ENCODE measurements at places on chromosomes 6 and 20.

- DNase-seq, result no peak
These were observed 54.1 kb downstream of the UBE2V1 start for GRCh38 chr20:50058662-50059402.

DNA sequence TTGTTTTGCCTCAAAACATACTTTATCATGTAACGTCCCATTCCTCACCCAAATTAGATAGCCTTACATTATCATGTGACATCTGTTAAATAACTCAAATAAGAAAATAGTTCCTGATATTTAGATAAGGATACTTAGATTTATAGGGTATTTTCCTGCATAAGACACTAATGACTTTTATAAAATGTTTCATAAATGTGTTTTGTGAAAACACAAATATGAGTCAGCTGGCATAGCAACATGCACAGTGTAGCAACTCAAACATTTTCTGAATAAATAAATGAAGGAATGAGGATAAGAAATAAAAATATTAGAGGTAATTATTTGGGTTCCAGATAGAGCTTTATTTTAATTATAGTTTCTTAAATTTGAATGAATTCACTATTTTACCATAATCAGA is 460.4 kb upstream of the PLCB4 start:
- no peak for DNase-seq

GRCh38 chr20:56736285-56736857 is 107.3 kb downstream of the TFAP2C start:
- DNase-seq, result no peak

DNA sequence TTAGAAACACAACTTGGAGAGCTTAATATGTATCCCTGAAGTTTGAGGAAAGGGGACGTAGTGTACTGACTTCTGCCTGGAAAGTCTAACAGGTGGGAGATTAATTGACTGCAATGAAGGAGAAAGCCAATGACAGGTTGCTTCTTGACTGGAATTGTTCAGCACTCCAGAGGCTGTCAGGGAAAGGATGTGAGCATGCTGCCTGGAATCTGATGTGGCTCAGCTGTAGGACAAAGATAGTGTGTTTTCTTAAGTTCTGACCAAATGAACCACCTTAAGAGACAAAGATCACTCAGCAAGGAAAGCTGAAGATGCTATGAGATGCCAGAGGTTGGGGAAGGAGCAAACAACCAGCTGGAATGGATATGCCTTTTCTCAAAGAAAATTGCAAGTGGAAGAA is 185.8 kb downstream of the PHF3 start:
- DNase-seq, result no peak

- no peak for DNase-seq
These were observed 3.7 kb upstream of the SYNDIG1 start for GRCh38 chr20:24465730-24466129.

GRCh38 chr6:118902726-118903125 is 8.8 kb downstream of the ASF1A start:
- DNase-seq, result no peak

- DNase-seq, result no peak
These were observed 11.4 kb upstream of the IFNGR1 start for GRCh38 chr6:137230547-137230946.

- no peak for DNase-seq
These were observed 88.3 kb downstream of the ANKRD60 start for GRCh38 chr20:58139849-58140786.

- no peak for DNase-seq
These were observed 211.2 kb downstream of the C6orf118 start for GRCh38 chr6:165098165-165098564.

DNA sequence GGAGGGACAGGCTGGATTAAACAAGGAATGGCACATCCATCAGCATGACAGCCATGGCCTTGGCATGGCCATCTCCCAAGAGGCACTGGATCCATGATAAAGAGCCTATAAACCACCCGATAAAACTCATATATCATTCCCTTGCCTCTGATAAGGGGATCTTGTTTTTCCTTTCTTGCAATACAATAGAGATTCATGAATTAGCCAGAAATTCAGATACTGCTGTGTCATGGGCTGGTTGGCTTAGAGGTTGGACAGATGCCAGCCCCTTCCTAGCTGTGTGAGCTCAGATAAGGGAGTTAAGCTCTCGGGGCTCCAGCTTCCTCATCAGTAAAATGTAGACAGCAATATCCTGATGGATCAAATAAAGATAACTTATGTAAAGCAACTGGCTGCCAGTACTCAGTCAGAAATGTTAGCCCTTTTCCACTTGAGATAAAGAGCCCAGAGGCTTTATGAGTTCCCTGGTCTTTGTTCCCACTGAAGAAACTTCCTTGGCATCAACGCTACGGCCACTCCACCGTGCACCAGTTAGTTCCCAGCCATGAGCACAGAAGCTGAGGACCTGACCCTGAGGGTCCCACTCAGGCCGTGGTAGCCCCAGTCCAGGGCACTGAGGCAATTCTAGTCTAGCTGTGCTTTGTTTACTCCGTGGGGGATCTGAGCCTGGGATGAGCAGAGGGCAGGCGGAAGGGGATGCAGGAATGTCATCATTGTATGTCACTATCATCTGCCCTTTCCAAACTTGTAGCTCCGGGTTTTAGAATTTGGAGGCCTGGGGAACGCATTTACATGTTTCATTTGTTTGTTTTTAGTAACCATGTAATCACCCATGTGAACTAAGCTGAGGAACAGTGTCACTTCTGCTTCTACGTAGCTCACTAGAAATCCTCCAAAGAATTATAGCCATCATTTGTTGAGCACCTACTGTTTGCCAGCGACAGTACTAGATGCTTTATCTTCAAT is 67.2 kb upstream of the TBC1D7 start:
- peak; percentile 50 for DNase-seq

DNA sequence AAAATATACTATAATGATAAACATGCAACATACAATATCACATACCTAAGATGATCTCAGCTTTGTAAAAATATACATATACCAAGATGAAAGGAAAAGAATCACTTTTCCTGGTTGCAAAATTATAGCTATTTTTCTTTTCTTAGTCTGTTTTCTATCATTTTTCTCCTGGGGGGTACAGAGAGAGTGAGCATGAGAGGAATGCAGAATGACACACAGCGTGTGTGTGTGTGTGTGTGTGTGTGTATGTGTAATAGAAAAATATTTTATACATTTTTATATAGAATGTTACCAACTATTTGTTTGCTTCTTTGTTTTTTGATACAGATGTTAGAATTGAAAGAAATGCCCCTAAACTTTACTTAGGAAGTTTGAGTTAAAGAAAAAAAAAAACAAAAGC is 64.3 kb downstream of the FAM83B start:
- no peak for DNase-seq
